ENCODE measurements at places on chromosomes 7 and 10. TPM values are rescaled to one million over a fixed set of nuclear protein-coding genes. Genes with fewer than 3 reads are reported as not detected.

DNA sequence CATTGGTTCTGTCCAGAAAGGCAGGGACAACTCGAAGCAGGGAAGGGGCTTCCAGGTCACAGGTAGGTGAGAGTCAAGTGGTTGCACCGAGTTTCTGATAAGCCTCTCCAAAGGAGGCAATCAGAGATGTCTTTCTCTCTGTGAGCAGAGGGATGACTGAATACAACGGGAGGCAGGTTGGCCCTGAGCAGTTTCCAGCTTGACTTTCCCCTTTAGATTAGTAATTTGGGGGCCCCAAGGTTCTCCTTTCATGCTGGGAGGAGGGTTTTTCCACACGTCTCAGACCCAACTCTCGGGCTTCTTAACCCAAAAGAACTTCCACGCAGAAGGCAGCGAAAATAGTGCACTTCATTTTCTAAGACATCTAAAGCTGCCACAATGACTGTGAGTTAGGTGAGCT lies 189.6 kb downstream of the MGMT start:
- H3K4me1 ChIP-seq, result no peaks in the 10 kb centered on the region
- H3K36me3 ChIP-seq, result no peaks in the 10 kb centered on the region
- DNase-seq, result no peak
- H3K27ac ChIP-seq, result no peak overlapping the region
- no peak overlapping the region for H3K4me3 ChIP-seq
- no peaks in the 10 kb centered on the region for H3K27me3 ChIP-seq

Gene ZNF138
- total RNA-seq, result 9.0 TPM

Gene PRR15
- total RNA-seq, result not detected

- peak within 1 kb of the TSS; percentile 100 for H3K4me3 ChIP-seq
- peaks cover 62% of the 10 kb centered on the region for H3K4me1 ChIP-seq
- DNase-seq, result peak; percentile 75
- H3K27me3 ChIP-seq, result no peaks in the 10 kb centered on the region
- H3K36me3 ChIP-seq, result peaks cover 48% of the 10 kb centered on the region
- peak within 1 kb of the TSS; percentile 100 for H3K27ac ChIP-seq
These were observed at the start of gene SPOCK2 for GRCh38 chr10:72087969-72088888. Gene SPOCK2, minus strand, starts transcription at chr10:72088551. Its CDS starts 223 bp downstream, at chr10:72088328.

Gene AEBP1
- 0.30 TPM for total RNA-seq

DNA sequence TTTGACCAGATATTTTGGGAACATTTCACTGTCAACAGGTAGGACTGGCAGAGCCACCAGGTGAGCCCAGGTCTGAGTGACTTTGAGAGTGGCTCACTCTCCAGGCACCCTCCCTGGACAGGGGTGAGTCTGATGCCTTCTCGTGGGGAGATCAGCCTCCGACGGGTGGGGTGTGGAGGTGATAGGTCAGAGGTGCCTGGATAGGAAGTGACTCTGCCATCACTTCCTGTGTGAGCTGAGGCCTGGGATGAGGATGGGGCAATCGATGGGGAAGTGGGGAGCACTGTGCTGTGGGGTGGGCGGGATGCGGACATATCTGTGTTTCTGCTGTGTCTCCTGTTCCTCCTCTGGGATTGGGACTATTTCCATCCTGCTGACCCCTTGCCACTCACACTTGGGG lies 34.6 kb downstream of the IFT22 start:
- peaks cover 12% of the 10 kb centered on the region for H3K27me3 ChIP-seq
- DNase-seq, result no peak
- no peak overlapping the region for H3K27ac ChIP-seq
- no peak overlapping the region for H3K4me3 ChIP-seq

GRCh38 chr10:847868-848267 lies 83.6 kb downstream of the LARP4B start:
- peaks cover 78% of the 10 kb centered on the region for H3K36me3 ChIP-seq
- H3K4me1 ChIP-seq, result peaks cover 53% of the 10 kb centered on the region
- H3K4me3 ChIP-seq, result no peak overlapping the region

Gene NKX2-3
- total RNA-seq, result not detected

Gene HOXA2
- total RNA-seq, result not detected

Gene C7orf33
- not detected for total RNA-seq

GRCh38 chr10:132829403-132829802 lies 43.5 kb upstream of the NKX6-2 start:
- H3K27me3 ChIP-seq, result no peaks in the 10 kb centered on the region
- no peak for DNase-seq
- no peaks in the 10 kb centered on the region for H3K4me1 ChIP-seq
- H3K4me3 ChIP-seq, result no peak overlapping the region
- H3K27ac ChIP-seq, result no peak overlapping the region

- H3K4me1 ChIP-seq, result peaks cover 5% of the 10 kb centered on the region
- no peak overlapping the region for H3K4me3 ChIP-seq
- no peaks in the 10 kb centered on the region for H3K27me3 ChIP-seq
- no peak overlapping the region for H3K27ac ChIP-seq
- peak; percentile 24 for DNase-seq
These were observed 94.5 kb downstream of the MAD1L1 start for GRCh38 chr7:2138146-2138765.

Gene KCNH2
- 0.38 TPM for total RNA-seq

GRCh38 chr10:71795248-71795647 lies 21.9 kb upstream of the VSIR start:
- H3K36me3 ChIP-seq, result no peaks in the 10 kb centered on the region
- H3K27me3 ChIP-seq, result no peaks in the 10 kb centered on the region
- no peak for DNase-seq
- H3K4me3 ChIP-seq, result no peak overlapping the region

Gene SCIN
- not detected for total RNA-seq

DNA sequence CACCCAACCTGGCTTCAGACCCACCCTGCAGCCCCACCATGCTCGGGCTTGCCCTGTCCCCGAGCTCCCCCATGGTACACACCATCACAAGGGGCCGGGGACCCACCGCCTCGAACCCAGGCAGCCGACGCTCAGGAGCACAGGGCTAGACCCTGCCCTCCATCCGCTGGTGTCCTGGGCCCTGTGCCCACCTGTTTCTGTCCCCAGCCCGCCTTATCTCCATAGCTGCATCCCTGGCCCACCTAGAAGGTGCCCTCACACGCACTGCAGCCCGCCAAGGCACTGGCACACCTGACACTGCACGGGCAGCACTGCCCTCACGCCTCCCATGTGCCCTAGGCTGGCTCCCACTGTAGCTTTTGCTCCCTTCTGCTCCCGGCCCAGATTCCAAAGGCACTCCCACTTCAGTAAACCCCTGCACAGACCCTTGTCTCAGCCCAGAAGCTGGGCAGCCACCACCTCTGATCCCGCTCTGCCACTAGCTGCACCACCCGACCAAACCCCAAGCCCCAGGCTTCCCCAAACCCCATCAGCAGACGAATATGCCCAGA lies 17.1 kb downstream of the YKT6 start:
- no peak overlapping the region for H3K27ac ChIP-seq
- no peaks in the 10 kb centered on the region for H3K36me3 ChIP-seq
- H3K4me1 ChIP-seq, result no peaks in the 10 kb centered on the region
- no peak overlapping the region for H3K4me3 ChIP-seq
- no peak for DNase-seq
- H3K27me3 ChIP-seq, result no peaks in the 10 kb centered on the region

DNA sequence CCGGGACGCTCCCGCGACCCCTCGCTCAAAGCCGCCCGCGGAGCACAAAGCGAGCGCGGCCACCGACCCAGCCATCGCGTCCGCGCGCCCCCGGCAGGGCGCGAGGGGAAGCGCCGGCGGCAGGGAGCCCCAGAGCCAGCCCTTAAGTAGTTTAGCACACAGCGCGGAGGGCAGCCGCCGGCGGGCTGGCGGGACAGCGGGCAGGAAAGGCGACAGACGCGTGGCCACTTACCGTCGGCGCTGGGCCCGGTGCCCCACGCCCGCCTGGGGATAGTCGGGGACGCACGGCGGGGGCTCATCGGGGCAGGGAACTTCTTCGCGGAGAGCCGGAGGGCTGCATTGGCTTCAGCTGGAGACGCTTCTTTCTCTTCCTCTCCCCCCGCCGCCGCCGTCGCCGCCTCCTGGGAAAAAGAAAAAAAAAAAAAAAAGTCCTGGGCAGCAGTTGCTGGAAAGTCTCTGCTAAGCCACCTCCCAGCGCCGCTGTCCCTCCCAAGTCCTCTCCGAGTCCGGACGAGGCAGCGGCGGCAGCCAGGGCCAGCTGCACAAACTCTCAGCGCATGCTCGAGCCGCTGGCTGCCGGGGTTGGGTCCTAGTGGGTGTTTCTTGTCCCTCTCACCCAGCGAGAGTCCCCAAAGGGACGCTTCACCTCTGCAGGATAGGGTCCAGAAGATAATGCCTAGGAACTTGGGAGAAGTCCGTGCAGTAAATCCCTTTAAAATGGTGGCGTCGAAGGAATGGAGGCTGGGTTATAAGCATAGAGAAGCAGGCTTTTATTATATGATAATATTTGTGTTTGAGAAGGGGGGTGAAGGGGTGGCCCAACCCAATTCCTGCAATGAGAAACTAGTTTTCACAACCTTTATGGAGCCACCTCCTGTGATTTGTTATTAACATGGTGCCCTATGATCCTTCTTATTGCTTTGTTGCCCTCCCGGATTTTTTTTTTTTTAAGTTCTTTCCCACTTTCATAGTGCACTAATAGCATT lies at the start of gene TSPAN12:
TSPAN12 (minus strand) TSS at position 557 of the 986 bp plus-strand sequence. CDS start 1,381 bp downstream, outside the sequence.
- no peak within 1 kb of the TSS for H3K27ac ChIP-seq
- DNase-seq, result peak; percentile 55
- H3K27me3 ChIP-seq, result peaks cover 56% of the 10 kb centered on the region
- H3K4me3 ChIP-seq, result peak within 1 kb of the TSS; percentile 73

GRCh38 chr7:36598054-36598674 lies 126.1 kb downstream of the AOAH start:
- peaks cover 6% of the 10 kb centered on the region for H3K36me3 ChIP-seq
- no peak for DNase-seq
- no peaks in the 10 kb centered on the region for H3K27me3 ChIP-seq
- no peak overlapping the region for H3K27ac ChIP-seq
- peaks cover 49% of the 10 kb centered on the region for H3K4me1 ChIP-seq

Gene FAM237B
- total RNA-seq, result not detected

DNA sequence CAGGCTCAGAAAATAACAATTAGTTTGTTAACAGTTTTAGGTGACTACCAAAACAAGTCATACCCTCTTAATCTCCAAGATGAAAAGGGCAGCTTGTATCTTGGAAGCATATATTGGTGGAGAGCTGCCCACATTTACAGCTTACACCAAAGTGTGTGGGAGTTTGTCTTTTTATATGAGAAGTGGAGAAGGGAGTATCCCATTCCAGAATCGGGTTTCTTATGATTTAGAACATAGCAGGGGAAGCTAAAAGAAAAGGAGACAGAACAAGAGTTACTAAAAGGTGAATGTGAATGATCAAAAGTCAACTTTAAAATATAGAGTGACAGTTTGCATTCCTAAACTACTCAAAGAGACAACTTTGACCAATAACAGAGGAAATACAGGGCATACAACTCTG lies 338.6 kb upstream of the VWC2 start:
- no peaks in the 10 kb centered on the region for H3K27me3 ChIP-seq
- no peaks in the 10 kb centered on the region for H3K4me1 ChIP-seq
- H3K4me3 ChIP-seq, result no peak overlapping the region
- no peak overlapping the region for H3K27ac ChIP-seq
- H3K36me3 ChIP-seq, result no peaks in the 10 kb centered on the region

- no peak overlapping the region for H3K27ac ChIP-seq
- DNase-seq, result no peak
- peaks cover 67% of the 10 kb centered on the region for H3K27me3 ChIP-seq
- H3K4me3 ChIP-seq, result no peak overlapping the region
- peaks cover 25% of the 10 kb centered on the region for H3K4me1 ChIP-seq
These were observed 199.6 kb downstream of the WDR37 start for GRCh38 chr10:1255600-1256431.

DNA sequence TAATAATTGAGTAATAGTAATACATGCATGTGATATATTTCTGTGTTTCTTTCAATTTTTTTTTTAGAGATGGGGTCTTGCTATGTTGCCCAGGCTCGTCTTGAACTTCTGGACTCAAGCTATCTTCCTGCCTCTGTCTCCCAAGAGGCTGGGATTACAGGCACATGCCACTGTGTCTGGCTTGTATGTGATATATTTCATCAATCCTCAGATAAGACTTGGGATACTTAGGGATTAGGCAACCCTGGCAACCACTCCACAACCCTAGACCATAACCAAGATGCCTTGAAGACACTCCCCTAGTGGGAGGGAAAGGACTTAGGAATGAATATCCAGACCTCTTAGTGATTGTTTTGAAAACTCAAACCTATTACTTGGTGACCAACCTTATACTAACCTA lies 154.8 kb downstream of the CCDC3 start:
- H3K4me3 ChIP-seq, result no peak overlapping the region
- H3K27me3 ChIP-seq, result peaks cover 15% of the 10 kb centered on the region
- no peak for DNase-seq
- H3K4me1 ChIP-seq, result no peaks in the 10 kb centered on the region

GRCh38 chr7:92924800-92925199 lies 88.4 kb upstream of the CDK6 start:
- no peak for DNase-seq
- H3K4me1 ChIP-seq, result no peaks in the 10 kb centered on the region
- no peak overlapping the region for H3K4me3 ChIP-seq
- peaks cover 16% of the 10 kb centered on the region for H3K27me3 ChIP-seq

- no peak overlapping the region for H3K27ac ChIP-seq
- DNase-seq, result no peak
- H3K4me1 ChIP-seq, result no peaks in the 10 kb centered on the region
These were observed 59.4 kb downstream of the PLCE1 start for GRCh38 chr10:94052866-94053791.

- no peaks in the 10 kb centered on the region for H3K36me3 ChIP-seq
- DNase-seq, result no peak
- H3K27ac ChIP-seq, result no peak overlapping the region
- H3K4me1 ChIP-seq, result no peaks in the 10 kb centered on the region
- H3K27me3 ChIP-seq, result peaks cover 2% of the 10 kb centered on the region
- no peak overlapping the region for H3K4me3 ChIP-seq
These were observed 38.2 kb downstream of the ANTXRL start for GRCh38 chr10:46325021-46325420.

DNA sequence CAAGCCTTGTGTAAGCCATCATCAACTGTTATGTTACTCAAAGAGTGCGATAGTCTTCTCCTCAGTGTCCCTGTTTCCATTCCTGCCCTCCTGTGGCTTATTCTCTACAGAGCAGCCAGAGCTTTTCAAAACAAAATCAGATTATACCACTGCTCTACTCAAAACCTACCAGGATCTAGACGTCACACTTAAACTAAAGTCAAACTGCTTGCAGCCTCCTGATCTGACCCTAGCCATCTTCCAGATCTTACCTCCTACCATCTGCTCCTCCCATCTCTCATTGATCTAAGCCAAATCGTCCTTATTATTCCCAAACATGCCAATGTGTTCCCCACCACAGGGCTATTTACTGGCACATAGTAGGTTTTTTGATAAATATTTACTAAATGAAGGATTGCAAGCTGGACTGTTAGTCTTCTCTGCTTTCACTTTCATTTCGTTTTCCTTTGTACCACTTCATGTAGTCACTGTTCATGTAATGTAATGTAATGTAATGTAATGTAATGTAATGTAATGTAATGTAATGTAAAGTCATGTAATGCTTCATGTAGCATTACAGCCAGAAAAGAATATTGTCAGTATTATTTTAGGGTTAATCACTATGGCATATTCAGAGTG lies 116.1 kb downstream of the GPR37 start:
- H3K4me1 ChIP-seq, result peaks cover 7% of the 10 kb centered on the region
- H3K27ac ChIP-seq, result no peak overlapping the region
- no peaks in the 10 kb centered on the region for H3K36me3 ChIP-seq
- H3K4me3 ChIP-seq, result peak overlapping the region; percentile 61
- H3K27me3 ChIP-seq, result no peaks in the 10 kb centered on the region

- H3K27ac ChIP-seq, result no peak overlapping the region
- no peaks in the 10 kb centered on the region for H3K27me3 ChIP-seq
- H3K4me1 ChIP-seq, result no peaks in the 10 kb centered on the region
- no peaks in the 10 kb centered on the region for H3K36me3 ChIP-seq
- H3K4me3 ChIP-seq, result no peak overlapping the region
These were observed 95.5 kb downstream of the MBL2 start for GRCh38 chr10:52677086-52677485.

Measured in activated CD4-positive, alpha-beta memory T cell treated with anti-CD3 and anti-CD28 coated beads, Interleukin-2, amount 10 ng/mL, durations not matched to agents 7 days and 5 days (primary cell).